Right renal pelvis (tissue), 4 donors: ENCODE measurements at places on chromosomes 3 and 15. TPM values are rescaled to one million over a fixed set of nuclear protein-coding genes. Genes with fewer than 3 reads are reported as not detected.

ZPLD1 gene
- polyA plus RNA-seq: 0.50 TPM

- no peak for DNase-seq
Observed at GRCh38 chr15:88032787-88033186, 223.8 kb downstream of the NTRK3 start.

DNA sequence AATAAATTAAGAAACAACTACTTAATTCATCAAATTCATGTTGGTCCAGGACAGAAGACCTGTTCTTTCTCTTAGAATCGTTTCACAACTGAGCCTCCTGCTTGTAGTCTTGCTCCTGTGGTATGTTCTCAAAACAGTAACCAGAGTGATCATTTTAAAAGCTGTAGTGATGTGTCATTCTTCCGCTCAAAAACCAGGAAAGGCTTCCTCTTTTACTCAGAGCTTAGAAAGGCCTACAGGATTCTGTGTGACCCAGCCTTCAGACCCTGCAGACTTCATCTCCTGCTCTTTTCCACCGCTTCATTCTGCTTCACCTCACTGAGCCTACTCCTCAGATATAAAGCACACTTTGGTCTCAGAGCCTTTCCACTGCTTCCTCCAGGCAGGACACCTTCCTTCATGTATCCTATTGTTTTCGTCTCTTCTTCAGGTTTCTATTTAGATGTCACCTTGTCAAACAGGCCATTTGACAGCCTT lies 22.7 kb downstream of the ST6GAL1 start:
- DNase-seq: no peak

GRCh38 chr15:29986946-29987345 lies 95.8 kb upstream of the GOLGA8J start:
- no peak for DNase-seq

- DNase-seq: no peak
Observed at GRCh38 chr15:73879426-73879825, 6.1 kb downstream of the TBC1D21 start.

DCLK3 gene
- polyA plus RNA-seq: 0.97 TPM

- DNase-seq: no peak
Observed at GRCh38 chr3:183198939-183199338, 36.4 kb upstream of the LAMP3 start.

GRCh38 chr3:120875989-120876388 lies 32.0 kb upstream of the STXBP5L start:
- DNase-seq: no peak

DNA sequence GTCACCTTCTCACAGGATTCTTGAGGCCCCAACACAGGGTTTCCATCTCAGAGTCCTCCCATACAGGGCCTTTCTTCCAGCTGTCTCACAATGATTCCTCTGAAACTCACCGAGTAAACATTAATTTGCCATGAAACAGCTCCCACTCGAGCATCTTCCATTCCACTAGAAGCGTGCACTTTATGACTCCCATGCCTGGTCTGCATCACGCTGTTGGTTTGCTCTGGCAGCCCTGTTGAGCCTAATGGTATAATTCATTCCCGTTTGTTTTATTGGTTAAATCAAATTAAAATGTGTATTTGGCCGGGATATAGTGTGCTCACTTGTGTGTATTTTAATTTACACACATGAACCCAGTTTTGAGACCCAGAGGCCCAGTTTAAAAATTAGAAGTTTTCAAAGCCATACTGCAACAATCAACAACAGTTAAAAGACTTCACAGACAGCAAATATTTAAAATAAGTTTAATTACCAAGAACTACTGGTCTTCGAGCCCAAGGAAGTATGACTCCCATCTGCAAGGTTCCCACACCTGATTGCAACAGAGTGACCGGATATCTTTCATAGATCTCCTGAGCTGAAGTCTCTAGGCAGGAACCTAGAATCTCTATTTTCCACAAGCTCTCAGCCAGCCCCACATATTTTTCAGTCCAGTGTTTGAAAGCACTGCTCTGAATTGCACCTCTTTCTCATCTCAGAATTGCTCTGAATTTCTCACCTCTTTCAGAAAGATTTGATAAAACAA lies 42.3 kb upstream of the GYG1 start:
- DNase-seq: no peak

- DNase-seq: no peak
Observed at GRCh38 chr3:12545473-12545791, at the start of gene MKRN2OS. MKRN2OS (minus strand) TSS chr3:12545499; CDS start chr3:12545464, 35 bp downstream.

DNA sequence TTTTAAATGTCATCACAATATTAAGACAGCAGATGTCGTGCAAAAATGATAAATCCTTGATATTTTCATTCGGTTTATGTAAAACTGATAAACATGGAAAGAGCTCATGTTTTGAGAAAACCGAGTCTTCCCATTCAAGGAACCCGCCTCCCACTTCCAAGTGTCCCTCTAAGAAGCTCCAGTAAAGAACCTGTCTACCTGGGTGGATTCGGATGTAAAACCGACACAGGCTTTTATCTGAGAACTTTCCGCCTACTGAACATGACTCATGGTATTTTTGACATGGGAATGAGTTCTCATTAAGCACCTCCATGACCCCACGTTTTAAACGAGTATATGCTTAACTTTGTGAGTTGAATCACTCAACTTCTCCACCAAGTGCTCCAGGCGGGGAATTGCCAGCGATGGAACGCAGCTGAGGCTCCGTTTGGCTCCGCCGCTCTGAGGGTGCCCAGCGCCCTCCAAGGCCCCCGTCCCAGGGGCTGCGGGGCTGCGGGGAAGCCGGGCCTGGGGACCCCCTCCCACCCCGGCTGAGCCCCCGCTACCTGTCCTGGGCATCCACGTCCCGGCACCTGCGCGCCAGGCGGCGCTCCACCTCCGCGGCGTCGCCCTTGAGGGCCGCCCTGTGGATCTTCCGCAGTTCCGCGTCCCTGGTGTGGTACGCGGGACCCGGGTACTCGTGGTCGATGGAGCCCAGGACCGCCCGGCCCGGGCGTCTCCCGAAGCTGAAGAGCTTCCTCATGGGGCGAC lies 119.9 kb downstream of the LMLN start:
- DNase-seq: no peak

DNA sequence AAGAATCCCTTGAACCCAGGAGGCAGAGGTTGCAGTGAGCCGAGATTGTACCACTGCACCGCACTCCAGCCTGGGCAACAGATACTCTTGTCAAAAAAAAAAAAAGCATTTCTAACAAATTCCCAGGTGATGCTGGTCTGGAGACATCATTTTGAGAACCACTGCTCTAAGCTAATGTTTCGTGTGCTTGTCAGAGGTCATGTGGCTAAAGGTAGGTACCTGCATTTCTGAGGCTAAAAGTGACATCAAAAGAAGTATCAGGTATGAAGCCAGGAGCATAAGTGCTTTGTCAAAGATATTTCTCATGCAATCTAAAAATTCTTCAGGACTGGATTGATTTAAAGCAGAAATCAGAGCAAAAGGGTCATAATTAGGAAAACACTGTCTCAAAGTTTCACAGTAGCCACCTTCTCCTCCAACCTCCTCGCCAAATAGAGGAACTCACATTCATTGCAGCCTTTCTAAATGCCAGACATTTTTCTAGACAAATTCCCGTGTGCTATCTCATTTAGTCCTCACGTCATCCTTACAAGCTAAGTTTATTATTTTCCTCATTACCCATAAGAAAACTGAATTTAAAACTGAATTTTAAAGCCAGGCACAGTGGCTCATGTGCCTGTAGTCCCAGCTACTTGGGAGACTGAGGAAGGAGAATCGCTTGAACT lies 25.7 kb upstream of the GSK3B start:
- DNase-seq: no peak

- DNase-seq: no peak
Observed at GRCh38 chr3:194447161-194447560, 39.6 kb downstream of the ATP13A3 start.

SLC27A2 gene
- polyA plus RNA-seq: 50.5 TPM

PPP2R3A gene
- polyA plus RNA-seq: 24.2 TPM

DNA sequence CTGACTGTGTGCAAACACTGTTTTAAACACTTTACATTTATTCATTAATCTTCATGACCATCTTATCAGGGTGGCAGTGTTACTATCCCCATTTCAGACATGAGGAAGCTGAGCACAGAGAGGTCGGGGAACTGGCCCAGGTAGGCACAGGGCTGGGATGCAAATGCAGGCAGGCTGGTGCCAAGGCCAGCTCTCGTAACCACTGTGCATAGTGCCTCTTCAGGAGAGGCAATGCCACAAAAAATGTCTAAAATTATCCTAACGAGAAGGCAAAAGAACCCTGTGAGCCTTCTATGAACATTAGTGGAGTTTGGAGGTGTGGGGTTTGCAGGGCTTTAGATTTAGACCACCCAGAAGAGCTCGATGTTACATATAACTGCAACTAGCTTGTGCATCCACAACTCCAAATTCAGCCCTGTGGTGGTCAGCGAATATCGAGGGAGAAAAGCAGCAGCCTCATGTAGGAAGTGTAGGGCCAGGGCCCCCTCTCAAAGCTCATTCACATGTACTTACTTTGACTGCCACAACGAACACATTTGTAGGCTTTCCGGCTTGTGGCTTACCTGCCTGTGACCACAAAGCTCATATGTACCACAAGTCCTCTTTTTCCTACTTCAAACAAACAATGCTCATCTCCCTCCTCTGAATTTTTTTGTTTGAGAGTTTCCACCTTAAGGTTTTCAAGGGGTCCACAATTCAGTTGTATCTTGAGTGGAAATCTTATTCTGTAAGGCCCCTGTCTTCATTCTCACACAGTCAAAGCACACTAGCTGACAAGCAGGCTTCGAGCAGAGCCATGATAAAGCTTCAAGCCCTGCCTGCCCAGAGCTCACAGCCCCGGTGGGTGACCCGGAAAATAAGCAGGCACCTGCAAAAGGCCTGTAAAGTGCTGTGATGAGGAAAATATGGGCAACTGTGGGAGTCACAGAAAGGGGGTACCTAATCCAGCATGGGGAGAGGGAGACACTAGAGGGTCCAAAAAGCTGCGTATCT lies 722.9 kb upstream of the CFAP20DC start:
- DNase-seq: no peak

DNA sequence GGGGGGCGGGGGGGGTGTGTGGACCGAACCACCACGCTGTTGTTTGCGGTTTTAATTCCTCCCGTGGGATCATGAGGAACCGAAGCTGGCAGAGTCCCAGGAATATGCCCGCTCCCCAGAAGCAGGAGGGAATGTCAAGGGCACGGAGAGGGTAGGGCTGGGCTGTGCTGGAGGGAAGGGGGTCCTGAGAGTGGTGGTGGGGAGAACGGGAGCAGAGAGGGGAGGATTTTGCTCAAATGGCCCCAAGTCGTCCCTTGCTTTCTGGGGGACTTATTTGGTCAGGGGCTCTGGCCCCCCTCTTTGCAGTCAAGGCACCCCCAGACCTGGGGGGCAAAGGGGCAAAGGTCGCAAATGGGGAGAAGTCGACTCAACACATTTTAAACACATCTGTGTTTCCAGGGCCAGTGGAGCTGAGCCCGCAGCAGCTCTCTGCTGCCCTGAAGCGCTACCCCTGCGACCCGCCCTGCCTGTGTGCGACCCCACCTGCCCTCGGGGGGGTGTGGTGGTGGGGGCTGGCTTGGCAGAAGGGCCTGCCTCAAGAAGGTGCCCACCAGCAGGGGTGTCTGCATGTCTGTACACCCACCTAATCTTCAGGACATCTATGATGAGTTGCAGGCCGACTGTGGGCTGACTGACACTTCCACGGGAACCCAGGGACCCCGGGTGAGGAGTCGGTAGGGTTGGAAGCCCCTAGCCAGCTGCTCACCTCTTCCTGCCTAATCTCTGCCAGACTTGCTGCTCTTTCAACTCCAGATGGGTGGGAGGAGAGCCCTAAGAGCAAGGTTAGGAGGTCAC lies 602 bp upstream of the ATP2B2 start:
- DNase-seq: no peak

DNA sequence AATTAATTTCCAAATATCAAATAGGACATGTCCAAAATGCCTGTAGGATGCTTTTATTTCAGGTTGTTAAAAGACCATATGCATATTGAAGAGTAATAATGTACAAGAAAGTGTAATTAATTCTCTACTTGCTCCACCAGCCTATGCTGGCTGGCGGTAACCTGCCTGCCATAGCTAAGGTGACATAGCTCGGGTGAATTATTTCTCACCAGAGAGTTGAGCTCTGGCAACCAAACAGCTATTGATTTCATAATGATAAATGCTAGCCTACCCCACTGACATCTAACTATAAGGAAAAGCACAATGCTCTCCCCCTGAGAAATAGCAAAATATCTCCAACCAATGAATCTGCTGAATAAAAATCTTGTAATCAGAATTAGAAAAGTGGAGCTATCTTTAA lies 48.9 kb downstream of the GADL1 start:
- no peak for DNase-seq

- DNase-seq: no peak
Observed at GRCh38 chr15:36029606-36030210, 483.7 kb upstream of the DPH6 start.

RFT1 gene
- 27.4 TPM for polyA plus RNA-seq

GRCh38 chr3:69827127-69827526 lies 87.9 kb downstream of the MITF start:
- no peak for DNase-seq

UBA5 gene
- 70.1 TPM for polyA plus RNA-seq

SNAPC5 gene
- 40.1 TPM for polyA plus RNA-seq

GRCh38 chr3:157073810-157074209 lies 86.1 kb downstream of the CCNL1 start:
- no peak for DNase-seq

GRCh38 chr3:170631755-170632488 lies 46.0 kb upstream of the SLC7A14 start:
- DNase-seq: no peak

GRCh38 chr3:145450018-145450682 lies 710.8 kb downstream of the PLOD2 start:
- no peak for DNase-seq

DNA sequence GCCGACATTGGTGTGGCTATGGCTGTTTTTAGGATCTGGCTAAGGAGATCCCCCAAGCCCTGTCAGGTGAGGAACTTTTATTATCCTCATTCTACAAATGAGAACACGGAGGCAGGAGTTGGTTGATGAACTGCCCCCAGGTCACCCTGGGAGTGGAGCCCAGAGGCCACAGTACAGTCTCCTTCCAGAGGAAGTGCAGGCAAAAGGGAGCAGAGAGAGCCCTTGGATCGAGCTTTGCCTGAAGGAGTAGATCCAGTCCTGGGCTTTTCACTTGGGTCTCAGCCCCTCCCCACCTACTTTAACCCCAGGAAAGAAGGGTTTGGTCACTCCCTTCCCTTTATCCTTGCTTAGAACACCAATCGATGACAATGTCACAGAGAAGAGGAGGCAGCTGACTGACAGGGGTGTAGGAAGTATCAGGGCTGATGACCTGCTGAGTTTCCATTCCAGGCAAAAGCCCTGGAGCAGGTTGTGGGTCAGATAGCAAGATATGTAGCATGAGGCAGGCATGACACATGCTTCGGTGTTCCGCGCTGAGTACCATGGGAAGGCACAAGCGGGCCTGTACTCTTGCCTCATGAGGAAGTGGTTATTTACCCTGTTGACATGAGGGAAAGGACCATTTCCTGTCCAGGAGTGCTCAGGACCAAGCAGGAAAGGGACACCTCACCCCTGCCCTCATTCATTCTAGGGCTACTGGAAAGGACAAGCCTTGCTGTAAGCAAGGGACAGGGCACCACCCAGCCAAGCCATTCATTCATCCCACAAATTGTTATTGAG lies 5.8 kb upstream of the PLA2G4D start:
- no peak for DNase-seq
